Stimulated activated CD4-positive, alpha-beta T cell treated with anti-CD3 and anti-CD28 coated beads, Interleukin-1b, Interleukin-23, amount 100 ng/mL, for 1 hour (primary cell): ENCODE measurements at places on chromosomes 6 and 20.

DNA sequence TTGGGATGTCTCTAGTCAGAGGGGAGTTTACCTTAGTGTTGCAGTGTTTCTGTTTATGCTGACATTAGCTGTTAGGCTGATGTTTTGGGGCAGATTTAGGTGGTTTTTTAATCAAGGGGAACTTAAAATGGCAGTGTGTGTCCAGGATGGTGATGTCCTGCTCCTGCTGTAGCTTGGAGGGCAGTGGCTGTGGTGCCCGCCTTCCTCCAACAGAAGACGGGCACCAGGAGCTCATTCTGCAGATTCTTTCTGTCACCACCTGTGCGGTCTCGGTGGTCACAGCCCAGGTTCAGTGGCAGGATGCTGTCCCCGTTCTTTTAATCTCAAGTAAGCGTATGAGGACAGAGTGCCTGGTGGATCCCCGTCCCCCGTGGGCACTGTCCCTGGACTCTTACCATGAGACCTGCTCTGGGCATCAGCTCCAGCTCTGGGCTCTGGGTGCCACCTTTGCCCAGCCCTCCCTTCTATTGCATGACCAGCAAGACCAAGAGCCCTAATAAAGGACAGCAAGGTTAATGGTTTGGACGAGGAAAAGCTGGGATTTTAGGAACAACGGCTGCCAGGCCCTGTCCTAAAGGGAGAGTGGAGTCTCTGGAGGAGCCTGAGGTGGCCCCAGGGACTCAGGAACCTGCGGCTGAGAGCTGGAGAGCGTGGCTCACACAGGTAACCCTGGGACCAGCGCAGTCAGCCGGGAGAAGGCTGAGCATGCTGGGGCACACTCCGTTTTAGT, 217.3 kb downstream of the ERMARD start:
- DNase-seq: no peak

DNA sequence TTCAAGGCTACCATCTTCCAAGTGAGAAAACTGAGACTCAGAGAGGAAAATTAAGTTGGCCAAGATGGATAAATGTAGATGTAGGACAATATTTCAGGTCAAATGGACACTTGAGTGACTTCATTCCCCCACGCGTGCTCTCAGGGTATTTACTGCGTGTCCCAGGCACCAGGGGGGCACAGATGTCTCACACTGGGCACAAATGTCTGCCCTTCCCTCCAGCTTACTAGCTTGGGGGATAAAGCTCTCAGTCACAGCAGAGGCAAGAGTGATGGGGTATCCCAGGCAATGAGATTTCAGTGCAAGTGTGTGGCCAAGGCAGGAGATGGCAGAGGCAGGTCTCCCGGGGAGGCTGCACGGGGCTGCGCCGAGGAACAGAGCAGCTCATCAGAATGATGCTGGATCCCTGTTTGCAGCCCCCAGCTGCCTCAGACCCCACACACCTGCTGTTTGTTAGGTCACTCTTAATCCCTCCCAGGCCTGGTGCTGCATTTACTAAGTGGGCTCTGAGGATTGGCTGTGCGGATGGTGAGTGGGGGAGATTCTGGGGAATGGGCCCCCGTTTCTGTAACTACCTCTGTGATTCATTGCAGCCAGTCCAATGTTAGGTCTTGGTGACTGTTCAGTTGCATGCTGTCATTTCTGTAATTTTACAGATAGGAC, 44.1 kb downstream of the PTK7 start:
- no peak for DNase-seq

DNA sequence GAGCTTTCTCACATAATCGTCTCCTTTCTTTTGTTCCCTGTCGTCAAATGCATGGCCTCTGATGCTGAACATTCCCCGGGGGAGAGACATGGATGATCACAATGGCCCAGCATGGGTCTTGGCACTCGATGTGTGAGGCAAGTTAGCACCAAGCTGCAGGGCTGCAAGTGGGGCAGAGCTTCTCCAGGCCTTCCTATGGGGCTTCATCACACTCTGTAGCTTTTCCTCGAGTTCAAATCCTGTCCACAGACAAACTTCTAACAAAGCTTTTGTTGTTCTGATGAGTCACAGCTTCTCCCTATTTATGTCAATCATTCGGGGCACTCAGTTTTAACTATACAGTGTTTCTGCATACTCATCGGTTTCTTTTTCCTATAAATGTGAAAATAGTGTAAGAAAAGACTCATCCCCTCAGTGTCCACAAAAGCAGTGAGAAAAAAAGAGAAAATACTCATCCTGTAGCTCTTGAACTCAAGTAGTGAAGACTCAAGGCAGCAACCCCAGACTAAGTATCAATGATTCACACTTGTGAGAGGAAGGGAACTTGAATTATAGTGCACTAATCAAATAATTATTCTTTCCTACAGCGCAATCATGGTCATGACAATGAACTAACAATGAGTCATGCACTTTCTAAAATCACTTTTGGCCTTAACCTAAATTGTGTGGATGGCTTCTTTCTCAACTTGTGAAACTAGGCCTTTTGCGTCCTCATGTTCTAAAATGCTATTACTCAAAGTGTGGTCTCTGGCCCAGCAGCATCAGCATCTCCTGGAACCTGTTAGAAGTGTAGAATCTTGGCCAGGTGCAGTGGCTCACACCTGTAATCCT, 68.4 kb upstream of the NOX3 start:
- no peak for DNase-seq

DNA sequence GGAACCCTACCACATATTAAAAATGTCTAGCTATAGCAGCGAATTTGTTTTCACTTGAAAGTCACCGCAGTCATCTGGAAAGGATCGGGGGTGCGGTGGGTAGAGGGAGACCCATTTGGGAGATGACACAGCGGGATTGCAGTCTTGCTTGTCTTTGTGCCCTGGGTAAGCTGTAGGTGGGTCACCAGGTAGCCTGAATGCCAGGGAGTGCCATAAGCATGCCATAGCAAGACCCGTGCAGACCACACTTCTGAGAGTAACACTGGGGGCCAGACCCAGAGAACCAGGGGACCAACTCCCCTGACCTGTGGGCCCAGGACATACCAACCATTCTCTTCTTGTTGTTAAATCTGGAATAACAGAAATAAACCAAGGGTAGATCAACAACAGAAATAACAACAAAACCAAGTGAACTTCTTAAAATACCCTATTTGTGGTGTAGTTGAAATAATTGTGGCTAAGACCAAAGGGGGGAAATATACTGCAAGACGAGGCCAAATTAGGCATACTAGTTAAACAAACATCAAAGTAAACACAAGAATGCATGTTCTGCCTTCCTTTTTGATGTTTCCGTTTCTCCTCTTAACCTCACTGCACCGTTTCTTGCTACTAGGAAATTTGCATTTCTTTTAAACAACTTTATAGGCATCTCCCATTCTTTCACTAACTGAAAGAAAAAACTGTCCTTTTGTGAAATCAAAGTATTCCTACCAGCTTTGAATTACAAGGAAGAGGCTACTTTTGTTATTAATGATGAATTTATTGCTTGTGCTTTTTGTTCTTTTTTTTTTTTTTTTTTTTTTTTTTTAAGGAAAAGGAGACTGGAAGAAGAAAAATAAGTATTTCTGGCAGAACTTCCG, 128.2 kb downstream of the SASH1 start:
- no peak for DNase-seq

DNA sequence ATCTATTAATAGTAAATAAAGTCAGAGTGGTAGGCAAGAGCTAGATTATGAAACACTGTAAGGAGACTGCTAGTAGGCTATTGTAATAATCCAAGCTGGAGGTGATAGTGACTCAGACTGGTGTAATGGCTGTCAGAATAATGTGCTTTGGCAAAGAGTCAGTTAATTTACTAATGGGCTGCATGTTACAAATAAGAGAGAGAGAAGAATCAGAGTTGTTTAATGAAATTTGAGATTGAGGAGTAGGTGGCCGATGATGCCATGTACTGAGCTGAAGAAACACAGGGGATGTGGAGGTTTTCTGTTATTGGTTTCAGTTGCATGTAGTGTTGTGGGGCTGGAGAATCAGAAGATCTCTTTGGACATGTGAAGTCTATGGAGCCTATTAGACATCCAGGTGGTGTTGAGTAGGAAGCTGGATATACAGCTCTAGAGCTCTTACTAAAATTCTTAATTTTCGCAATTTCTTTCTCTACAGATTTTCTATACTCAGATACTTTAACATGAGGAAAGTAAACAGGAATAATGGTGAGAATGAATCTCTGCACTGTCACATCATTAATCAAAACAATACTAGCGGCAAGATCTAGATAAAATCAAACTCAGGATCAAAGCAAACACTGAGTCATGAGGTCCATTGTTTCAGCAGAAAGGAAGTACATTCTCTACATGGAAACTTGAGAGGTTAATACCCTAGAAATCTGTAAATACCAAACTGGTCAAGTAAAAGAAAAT, 167.7 kb downstream of the SIM1 start:
- DNase-seq: no peak

- DNase-seq: no peak
These were observed 15.7 kb upstream of the TGM2 start for GRCh38 chr20:38180781-38181180.

DNA sequence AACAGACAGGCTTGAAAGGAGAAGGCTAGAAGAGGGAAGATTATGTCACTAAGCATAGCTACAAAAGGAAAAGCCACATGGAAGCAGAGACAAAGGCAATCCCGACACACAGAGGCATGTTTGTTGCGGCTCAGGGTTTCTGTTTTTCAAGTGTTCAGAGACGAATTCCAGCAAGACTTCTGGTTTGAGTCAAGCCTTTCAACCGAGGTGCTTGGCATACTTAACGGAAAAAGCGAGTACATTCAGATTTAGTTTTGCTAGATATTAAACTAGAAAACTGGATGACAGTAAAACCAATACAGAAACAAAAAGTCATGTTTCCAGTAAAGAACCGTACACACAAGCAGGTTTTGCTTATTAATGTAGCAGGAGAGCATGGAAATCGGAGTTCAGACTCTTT, 27.2 kb downstream of the MCUR1 start:
- DNase-seq: no peak

GRCh38 chr6:8114956-8115355, 12.6 kb upstream of the EEF1E1 start:
- no peak for DNase-seq

DNA sequence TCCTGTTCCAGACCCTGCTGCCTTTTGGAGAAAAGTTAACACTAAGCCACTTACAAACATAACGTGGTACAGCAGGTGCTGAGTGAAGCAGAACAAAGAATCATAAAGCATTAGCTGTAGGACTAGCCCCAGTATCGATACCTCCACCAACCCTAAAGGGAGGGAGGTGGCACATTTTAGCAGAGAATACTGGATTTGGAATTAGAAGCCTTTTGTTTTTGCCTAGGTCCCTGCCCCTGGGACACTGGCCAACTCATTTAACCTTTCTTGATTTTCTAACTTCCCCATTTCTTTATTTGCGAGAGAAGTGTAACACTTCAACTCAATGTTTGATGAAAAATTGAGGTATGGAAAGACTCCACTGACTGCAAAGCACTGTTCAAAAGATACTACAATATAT, 93.5 kb downstream of the B3GAT2 start:
- no peak for DNase-seq

GRCh38 chr6:17193106-17193775, 87.9 kb upstream of the RBM24 start:
- DNase-seq: no peak

DNA sequence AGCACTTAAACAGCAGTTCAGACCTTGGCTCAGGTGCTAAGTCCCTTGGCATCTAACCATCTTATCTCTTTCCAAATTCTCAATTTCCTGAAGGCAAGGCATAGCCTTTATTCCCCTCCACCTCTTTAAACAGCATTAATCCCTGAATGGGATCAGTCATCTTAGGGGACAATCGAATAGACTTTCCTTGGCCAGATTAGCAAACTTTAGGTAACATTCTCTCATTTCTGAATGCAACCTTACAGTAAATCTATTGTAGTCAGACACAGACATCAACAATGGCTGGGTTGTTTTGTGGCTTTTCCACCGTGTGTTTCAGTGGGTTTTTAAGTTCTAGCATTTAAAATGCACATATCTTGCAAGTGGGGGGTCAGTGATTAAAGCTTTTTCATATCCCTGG, 56.8 kb downstream of the ATP9A start:
- DNase-seq: no peak

GRCh38 chr20:39524371-39524911, 562.3 kb downstream of the DHX35 start:
- DNase-seq: no peak

GRCh38 chr6:122808121-122808885, 19.2 kb downstream of the SMPDL3A start:
- DNase-seq: no peak

GRCh38 chr6:56814308-56814707, 140.6 kb upstream of the BEND6 start:
- no peak for DNase-seq

DNA sequence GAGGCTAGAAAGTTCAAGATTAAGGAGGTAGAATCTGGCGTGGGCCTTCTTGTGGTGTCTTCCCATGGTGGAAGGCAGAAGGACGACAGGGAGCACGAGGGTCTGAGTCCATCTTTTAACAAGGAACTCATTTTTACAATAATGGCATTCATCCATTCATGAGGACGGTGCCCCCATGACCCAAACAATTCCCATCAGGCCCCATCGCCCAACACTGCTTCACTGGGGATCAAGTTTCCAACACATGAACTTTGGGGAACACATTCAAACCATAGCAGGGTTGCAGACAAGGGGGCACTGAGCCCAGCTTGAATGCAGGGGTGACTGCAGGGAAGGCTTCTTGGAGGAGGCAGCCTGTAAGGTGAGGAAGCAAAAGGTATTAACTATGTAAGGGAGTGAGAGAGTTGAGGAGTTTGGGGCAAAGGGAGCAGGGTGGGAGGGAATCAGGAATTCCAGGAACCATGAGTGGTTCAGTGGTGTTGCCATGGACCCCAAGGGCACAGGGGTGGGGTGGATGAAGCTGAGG, 5.5 kb downstream of the RAB44 start:
- DNase-seq: no peak

DNA sequence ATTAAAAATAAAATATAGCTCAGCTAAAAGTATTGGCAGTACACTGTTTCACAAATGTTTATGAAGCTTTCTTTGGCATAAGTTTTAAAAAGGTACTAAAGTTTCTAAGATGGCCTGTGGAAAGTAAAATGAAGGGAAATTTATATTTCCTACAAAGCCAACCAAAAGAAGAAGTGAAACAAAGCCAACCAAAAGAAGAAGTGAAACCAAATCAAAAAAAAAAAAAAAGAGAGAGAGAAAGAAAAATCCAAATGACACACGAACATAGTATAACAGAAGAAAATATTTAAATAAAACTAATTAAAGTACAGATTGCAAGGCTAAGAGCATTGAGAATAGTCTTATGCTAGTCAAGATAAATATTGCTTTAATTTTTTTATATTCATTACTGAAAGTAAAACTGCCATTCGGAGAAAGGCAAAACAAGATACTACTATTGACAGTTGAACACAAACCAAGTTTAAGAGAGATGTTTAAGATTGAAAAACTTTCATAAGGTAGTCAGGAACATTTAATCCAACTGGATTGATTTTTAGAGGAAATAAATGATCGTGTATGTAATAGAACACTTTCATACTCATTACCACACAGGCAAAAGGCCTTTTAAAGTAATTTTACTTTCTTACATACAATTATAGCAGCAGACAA, 12.8 kb upstream of the KHDRBS2 start:
- DNase-seq: no peak

GRCh38 chr6:25483943-25484342, 168.1 kb upstream of the SCGN start:
- DNase-seq: no peak

GRCh38 chr20:23451956-23452487, 654 bp downstream of the CST11 start:
- no peak for DNase-seq
